ENCODE measurements at places on chromosomes 5 and 9.

- H3K27ac ChIP-seq = no peak overlapping the region
- no peak for DNase-seq
- H3K4me3 ChIP-seq = no peak overlapping the region
- no peaks in the 10 kb centered on the region for H3K36me3 ChIP-seq
Measured at GRCh38 chr9:117919538-117919937, 215.3 kb downstream of the TLR4 start.

GRCh38 chr5:107541400-107541799, 129.3 kb downstream of the EFNA5 start:
- no peaks in the 10 kb centered on the region for H3K36me3 ChIP-seq
- no peak for DNase-seq
- H3K27me3 ChIP-seq = peaks cover 13% of the 10 kb centered on the region
- H3K4me3 ChIP-seq = no peak overlapping the region

DNA sequence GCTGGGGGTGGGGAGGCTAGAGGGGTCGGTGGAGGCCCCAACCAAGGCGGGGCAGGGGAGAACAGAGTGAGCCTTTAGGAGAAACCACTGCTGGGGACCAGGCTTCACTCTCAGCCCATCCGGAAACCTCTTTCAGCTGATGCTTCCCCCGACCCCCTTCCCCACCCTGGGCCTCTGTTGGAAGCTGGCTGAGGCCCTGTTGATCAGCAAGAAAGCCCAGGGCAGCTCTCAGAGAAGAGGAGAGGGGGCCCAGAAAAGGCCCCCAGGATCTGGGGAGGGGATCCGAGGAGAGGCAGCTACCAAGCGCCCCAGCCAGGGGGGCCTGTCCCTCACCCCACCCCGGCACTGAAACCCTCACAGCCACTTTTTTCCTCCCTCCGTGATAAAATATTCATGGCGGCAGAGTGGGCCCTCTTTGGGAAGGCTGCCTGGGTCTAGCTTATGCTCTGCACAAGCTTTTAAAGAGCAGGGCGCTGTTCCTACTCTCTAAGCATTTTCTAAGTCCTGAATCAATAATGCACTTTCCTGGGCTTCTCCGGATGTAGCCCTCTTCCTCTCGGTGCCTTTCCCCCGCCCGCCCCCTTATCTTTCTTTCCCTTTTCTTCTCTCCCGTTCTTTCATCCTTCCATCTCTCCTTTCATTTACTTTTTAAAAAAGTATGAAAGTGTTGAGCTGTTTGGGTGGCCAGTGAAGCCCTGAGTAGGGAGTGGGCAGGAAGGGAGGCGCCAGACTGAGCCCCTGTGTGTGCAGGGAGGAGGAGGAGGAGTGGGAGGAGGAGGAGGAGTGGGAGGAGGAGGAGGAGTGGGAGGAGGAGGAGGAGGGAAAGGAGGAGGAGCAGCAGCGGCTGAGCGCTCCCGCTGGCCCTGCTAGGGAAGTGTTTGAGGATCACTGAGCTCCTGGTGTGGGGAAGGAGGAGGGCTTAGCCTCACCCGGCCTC, 23.5 kb downstream of the NTNG2 start:
- H3K27me3 ChIP-seq = peaks cover 7% of the 10 kb centered on the region
- H3K4me1 ChIP-seq = no peaks in the 10 kb centered on the region
- H3K4me3 ChIP-seq = no peak overlapping the region
- no peaks in the 10 kb centered on the region for H3K36me3 ChIP-seq

DNA sequence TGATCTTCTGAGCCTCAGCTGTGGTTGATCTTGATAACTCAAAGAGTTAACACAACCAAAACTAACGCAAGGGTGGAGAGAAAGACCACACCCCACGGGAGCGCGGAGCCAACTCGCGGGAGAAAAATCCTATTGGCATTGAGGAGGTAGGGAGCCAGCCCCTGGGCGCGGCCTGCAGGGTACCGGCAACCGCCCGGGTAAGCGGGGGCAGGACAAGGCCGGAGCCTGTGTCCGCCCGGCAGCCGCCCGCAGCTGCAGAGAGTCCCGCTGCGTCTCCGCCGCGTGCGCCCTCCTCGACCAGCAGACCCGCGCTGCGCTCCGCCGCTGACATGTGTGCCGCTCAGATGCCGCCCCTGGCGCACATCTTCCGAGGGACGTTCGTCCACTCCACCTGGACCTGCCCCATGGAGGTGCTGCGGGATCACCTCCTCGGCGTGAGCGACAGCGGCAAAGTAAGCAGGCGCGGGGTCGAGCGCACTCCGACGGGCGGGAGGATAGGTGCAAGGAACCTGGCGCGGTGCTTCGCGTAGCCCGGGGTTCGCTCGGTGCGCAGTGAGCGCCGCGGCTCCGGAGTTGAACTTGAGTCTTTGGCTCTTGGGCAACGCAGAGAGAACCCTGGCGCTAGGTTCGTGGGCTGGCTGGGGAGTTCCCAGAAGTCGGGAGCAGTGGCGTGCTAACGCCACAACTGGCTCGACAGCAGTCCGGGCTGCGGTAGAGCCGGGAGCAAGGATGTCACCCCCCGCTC, at the start of gene GDA:
Gene GDA, plus strand, starts transcription at position 210 of the 745 bp plus-strand sequence. Its CDS starts 120 bp downstream, at position 330.
- DNase-seq = no peak
- H3K4me3 ChIP-seq = no peak within 1 kb of the TSS
- peaks cover 2% of the 10 kb centered on the region for H3K4me1 ChIP-seq
- no peaks in the 10 kb centered on the region for H3K36me3 ChIP-seq

DNA sequence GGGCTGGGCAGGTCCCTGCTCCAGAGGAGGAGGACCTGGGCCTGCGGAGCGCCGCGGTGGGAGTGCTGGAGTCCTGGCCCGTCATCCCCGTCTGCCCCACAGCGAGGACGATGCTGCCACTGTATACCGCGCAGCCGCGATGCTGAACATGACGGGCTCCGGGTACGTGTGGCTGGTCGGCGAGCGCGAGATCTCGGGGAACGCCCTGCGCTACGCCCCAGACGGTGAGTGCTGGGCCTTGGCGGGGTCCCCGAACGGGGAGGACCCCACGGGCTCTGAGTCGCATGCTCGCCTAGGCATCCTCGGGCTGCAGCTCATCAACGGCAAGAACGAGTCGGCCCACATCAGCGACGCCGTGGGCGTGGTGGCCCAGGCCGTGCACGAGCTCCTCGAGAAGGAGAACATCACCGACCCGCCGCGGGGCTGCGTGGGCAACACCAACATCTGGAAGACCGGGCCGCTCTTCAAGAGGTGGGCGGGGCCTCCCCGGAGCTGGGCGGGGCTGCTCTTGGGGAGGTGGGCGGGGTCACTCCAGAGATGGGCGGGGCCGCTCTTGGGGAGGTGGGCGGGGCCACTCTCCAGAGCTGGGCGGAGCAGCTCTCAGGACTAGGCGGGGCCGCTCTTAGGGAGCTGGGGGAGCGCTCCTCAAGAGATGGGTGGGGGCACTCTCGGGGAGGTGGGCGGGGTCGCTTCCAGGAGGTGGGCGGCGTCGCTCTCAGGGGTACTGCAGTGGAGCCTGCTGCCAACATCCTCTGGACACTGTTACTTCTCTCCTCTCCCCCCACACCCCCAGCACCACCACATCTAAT, 13.1 kb downstream of the LRRC26 start:
- DNase-seq = peak; percentile 43
- H3K36me3 ChIP-seq = no peaks in the 10 kb centered on the region
- H3K4me1 ChIP-seq = no peaks in the 10 kb centered on the region
- no peak overlapping the region for H3K27ac ChIP-seq
- H3K4me3 ChIP-seq = peak overlapping the region; percentile 54

GRCh38 chr5:9251379-9251980, 294.4 kb downstream of the SEMA5A start:
- no peaks in the 10 kb centered on the region for H3K27me3 ChIP-seq
- H3K27ac ChIP-seq = no peak overlapping the region
- no peak for DNase-seq
- no peaks in the 10 kb centered on the region for H3K36me3 ChIP-seq

DNA sequence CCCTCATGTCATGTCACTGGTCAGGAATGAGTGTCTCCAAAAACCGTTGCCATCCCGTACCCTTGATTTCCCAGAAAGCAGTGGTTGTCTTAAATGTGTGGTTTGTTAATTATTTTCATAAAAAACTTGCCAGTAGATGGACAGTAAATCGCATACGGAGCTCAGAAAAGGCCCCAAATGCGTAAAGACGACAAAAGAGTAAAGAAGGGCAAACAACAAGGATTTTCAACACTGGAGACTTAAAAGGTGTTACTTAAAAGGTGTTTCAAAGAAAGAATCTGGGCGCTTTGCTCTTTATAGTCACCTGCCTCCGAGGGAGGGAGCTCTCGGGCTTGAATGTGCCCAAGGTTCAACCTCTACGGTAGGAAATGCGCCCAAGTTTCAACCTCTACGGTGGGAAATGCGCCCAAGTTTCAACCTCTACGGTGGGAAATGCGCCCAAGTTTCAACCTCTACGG, 734 bp downstream of the KIF27 start:
- no peak for DNase-seq
- peak overlapping the region; percentile 86 for H3K27ac ChIP-seq
- H3K36me3 ChIP-seq = no peaks in the 10 kb centered on the region

DNA sequence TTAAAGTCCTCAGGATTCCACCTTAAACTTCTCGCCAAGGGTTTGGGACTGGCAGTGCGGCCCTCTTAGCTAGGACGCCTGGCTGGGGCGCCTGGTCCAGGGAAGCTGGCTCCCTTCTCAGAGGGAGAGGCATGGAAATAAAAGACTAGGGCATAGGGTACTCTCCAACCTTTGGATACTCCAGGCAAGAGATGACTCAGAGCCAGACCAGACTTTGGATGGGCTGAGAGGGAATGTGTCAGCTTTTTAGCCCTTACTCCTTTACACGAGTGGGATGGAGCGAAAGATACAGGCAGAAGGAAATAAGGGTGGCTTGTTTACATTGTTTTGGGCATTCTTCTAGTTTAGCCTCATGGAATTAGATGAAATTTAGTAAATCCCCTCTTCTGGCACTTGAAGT, 48.2 kb downstream of the IL31RA start:
- DNase-seq = no peak
- no peaks in the 10 kb centered on the region for H3K36me3 ChIP-seq
- H3K4me3 ChIP-seq = no peak overlapping the region
- H3K27me3 ChIP-seq = peaks cover 3% of the 10 kb centered on the region
- peaks cover 48% of the 10 kb centered on the region for H3K4me1 ChIP-seq

GRCh38 chr5:125836256-125836655, 587.0 kb upstream of the GRAMD2B start:
- no peaks in the 10 kb centered on the region for H3K4me1 ChIP-seq
- H3K27ac ChIP-seq = no peak overlapping the region

DNA sequence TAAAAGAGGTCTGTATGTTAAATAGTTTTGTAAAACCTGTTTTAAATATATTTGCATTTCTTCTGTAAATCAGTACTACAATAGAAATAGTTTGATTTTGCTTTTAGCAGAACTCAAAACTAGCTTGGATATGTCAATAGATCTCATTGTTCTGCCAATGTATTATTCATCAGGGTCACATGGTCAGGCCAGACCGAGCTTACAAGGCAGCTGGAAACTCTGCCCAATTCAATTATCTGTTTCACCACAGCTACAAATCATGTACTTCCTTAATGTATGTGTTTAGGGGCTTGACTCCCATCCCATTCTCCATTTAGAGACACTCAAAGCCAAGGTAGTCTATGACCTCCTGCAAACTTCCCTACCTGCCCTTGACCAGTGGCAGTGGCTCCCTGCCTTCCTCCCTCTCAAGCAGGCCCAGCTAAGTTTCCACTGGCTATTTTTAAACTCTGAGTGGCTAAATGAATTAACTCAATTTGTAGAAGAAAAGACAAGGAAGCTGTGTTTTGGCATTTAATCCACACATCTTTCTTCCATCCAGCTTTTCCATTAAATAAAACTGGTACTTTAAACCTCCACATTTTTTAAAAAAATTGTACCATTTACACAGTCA, 46.4 kb upstream of the SELENOP start:
- peaks cover 8% of the 10 kb centered on the region for H3K4me1 ChIP-seq
- H3K27ac ChIP-seq = no peak overlapping the region
- peaks cover 10% of the 10 kb centered on the region for H3K27me3 ChIP-seq
- no peak for DNase-seq

DNA sequence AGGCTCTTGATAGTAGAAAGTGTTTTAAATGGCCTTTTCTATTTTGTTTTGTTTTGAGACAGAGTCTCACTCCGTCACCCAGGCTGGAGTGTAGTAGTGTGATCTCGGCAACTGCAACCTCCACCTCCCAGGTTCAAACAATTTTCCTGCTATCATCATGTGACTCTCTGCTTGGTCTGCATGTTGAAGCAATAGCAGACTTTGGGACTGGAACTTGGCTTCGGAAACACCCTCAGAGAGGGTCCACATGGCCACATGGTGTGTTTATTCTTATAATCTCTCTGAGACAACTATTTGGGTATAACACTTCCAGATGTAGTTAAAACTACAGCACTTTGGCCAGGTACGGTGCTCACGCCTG, 10.9 kb downstream of the SLC1A1 start:
- no peak overlapping the region for H3K27ac ChIP-seq
- DNase-seq = no peak
- H3K4me1 ChIP-seq = no peaks in the 10 kb centered on the region
- peaks cover 6% of the 10 kb centered on the region for H3K27me3 ChIP-seq

DNA sequence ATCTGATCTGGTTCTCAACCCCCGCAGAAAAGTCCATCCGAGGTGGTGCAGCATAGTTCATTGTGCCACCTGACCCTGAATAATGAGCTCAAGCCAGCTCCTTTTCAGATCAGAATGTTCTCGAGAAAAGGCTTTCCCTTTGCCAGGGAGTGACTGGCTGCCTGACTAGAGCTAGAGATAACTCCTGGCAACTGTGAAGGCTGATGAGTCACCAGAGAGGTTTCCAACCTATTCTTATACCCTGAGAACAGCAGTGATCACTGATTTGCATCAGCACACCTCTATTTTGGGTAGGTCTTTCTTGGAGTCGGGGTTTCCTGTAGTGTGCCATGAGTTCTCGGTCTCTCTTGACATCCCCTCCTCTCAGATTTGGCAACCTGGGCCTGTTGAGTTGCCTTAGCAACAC, 127.9 kb downstream of the PIK3R1 start:
- DNase-seq = peak; percentile 20
- H3K27ac ChIP-seq = no peak overlapping the region
- no peak overlapping the region for H3K4me3 ChIP-seq
- H3K4me1 ChIP-seq = peaks cover 52% of the 10 kb centered on the region
- peaks cover 7% of the 10 kb centered on the region for H3K27me3 ChIP-seq
- H3K36me3 ChIP-seq = no peaks in the 10 kb centered on the region

DNA sequence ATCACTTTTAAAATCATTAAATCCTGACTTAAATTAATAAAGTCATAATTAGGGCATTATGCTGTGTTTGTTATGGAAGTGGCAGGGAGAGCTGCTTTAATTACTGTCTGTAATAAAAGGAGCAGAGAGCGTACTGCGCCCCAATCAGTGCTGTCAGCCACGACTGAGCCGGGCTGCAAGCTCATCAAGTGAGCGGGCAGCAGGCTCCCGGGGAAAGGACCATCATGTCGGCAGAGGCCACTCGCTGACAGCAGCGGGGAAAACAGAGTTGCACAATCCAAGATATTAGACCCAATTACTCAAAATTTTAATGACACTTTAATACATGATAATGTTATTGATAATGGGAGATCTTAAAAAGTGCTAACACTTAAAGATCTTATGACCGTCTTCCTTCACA, 181.6 kb downstream of the AP3B1 start:
- H3K27ac ChIP-seq = no peak overlapping the region
- H3K36me3 ChIP-seq = peaks cover 28% of the 10 kb centered on the region
- no peak overlapping the region for H3K4me3 ChIP-seq

GRCh38 chr5:176819476-176819875, 9.1 kb downstream of the UNC5A start:
- peaks cover 51% of the 10 kb centered on the region for H3K27me3 ChIP-seq
- no peak overlapping the region for H3K27ac ChIP-seq
- H3K36me3 ChIP-seq = no peaks in the 10 kb centered on the region
- no peak overlapping the region for H3K4me3 ChIP-seq
- peaks cover 7% of the 10 kb centered on the region for H3K4me1 ChIP-seq
- no peak for DNase-seq
